Adipocyte (in vitro differentiated cells): ENCODE measurements at places on chromosomes 11 and 22.

DNA sequence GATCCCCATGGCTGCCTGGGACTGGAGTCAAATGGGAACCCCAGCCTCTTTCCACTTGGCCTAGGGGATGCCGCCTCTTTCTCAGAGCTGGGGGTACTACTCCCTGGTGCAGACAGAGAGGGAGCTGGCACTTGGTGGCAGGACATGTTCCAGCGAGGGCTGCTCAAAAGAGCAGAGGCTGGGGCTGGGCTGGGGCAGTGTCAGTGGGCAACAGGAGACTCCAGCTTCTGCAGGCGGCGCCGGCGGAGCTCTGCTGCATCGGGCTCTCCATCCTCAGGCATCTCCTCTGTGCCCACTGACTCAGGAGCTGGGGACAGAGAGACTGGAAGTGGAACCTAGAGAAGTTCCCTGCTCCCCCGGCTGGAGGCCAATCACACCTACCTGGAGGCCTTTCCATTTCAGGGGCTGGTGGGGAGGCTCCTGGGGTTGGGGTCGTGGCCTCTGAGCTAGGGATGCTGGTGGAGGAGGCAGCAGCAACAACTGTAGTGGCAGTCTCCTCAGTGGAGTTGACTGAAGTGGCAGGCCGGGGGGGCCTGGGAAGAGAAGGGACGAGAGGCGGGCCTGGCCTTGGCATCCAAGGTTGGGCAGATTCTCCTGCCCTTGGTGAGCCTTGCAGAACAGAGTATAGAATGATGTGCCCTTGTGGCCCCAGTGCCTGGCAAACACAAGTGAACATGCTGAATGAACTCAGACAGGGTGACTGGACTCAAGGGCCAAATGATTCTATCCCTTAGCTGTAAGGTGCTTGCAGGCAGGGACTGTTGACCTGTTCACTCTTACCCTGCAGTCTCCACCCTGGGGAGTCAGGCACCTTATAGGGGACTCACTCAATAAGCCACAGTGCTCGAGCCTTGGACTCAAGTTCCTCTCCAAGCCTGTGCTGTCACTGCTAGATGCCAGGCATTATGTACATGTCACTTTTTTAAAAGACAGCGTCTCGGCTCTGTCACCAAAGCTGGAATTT is 5.9 kb downstream of the SYVN1 start:
- no peak for DNase-seq

DNA sequence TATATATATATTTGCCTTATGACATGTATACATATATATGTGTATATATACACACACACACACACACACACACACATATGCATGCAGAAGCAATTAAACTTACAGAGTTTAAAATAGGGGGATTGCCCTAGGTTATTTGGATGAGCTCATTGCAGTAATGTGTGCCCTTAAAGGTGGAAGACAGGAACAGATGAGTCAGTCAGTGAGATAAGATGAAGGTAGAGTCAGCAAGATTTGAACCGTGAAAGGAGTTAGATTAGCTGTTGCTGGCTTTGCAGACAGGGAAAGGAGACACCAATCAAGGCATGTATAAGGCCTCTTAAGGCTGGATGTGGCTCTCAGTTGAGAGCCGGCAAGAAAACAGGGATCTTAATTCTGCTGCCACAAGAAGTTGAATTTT is 902.4 kb upstream of the RAG2 start:
- peak; percentile 17 for DNase-seq

- DNase-seq, result no peak
These were observed 105.2 kb upstream of the RRM1 start for GRCh38 chr11:3989276-3989920.

GRCh38 chr22:28714043-28714628 is 27.5 kb downstream of the CHEK2 start:
- DNase-seq, result no peak

- DNase-seq, result no peak
These were observed 13.1 kb downstream of the OR10W1 start for GRCh38 chr11:58254936-58255335.

DNA sequence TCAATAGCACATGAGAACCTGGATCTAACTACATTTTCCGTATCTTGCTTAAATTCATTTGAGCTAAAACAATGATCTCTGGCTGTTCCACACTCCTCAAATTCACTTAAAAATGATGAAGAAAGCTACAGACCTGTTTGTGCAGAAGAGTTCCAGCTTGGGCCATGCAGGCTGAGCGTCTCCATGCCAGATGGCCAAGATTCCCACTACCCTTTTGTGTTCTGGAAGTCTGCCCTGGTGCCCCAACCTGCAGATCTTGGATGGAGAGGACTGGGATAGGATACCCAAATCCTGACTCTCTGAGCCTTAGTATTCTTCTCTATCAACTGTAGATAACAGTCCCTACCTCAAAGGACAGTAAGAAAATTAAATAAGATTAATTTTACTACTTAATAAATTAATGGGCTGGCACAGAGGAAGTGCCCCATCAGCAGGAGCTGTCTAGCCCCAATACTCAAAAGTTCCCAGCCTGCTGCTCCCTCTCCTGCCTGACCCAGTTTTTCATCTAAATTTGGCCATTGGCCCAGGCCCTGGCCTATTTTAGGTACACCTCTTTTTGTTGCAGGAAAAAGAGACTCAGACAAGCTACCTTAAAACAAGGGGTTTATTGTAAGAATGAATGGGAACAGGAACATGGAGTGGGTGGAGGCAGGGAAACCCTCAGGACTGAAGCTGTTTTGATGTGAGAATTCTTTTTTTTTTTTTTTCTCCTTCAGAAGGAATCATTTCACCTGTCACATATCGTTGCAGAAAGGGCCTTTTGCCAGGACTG is 81.4 kb upstream of the GRK3 start:
- no peak for DNase-seq

GRCh38 chr22:43292630-43293018 is 50.5 kb downstream of the SCUBE1 start:
- DNase-seq, result no peak

DNA sequence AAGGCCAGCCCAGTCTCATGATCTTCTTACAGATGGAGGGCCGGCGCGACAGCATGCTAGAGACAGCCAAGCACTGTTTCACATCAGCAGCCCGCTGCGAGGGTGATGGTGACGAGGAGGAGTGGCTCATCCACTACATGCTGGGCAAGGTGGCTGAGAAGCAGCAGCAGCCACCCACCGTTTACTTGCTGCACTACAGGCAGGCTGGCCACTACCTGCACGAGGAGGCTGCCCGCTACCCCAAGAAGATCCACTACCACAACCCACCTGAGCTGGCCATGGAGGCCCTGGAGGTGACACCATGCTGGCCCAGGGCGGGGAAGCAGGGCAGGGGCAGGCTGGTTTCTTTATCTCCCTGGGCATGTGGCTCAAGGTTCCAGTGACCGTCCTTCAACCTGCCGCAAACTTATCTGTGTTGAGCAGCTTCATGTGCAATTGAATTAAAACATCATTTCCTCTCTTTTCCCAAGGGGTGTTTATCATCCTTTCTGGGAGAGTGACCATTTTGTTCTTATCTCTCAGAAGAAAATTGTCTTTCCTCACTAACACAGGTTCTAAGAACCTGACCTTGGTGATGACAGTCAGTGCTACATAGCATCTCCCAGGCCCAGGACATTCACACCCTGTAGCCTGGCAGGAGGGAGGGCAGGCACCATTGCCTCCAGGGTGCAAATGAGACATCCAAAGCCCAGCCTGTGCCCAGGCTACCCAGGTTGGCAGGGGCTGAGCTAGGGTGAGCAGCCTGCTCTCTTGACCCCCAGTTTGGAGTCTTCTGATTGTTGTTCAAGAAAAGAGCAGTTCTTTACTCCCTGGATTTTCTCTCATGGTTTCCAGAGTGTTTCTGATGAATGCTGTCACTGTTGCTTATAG is 80.7 kb downstream of the CABIN1 start:
- no peak for DNase-seq

DNA sequence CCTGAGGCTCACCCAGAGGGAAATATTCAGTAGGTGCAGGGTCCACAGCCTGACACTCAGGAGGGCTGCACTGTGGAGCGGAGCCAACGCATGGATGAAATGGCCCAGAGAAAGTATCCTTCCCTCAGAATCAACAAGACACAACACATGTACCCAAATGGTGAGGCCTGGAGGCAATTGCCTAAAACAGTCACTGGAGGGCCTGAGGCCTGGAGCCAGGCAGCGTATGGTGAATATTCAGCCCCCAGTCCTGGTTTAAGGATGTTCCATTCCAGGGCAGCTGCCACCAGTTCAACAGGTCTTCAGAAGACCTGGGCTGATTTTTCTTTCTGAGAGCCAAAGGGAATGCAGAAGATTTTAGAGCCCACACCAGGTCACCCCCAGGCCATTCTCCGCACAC is 264.8 kb downstream of the INSC start:
- DNase-seq, result no peak

- DNase-seq, result no peak
These were observed 12.5 kb downstream of the IL17REL start for GRCh38 chr22:49999946-50000586.

DNA sequence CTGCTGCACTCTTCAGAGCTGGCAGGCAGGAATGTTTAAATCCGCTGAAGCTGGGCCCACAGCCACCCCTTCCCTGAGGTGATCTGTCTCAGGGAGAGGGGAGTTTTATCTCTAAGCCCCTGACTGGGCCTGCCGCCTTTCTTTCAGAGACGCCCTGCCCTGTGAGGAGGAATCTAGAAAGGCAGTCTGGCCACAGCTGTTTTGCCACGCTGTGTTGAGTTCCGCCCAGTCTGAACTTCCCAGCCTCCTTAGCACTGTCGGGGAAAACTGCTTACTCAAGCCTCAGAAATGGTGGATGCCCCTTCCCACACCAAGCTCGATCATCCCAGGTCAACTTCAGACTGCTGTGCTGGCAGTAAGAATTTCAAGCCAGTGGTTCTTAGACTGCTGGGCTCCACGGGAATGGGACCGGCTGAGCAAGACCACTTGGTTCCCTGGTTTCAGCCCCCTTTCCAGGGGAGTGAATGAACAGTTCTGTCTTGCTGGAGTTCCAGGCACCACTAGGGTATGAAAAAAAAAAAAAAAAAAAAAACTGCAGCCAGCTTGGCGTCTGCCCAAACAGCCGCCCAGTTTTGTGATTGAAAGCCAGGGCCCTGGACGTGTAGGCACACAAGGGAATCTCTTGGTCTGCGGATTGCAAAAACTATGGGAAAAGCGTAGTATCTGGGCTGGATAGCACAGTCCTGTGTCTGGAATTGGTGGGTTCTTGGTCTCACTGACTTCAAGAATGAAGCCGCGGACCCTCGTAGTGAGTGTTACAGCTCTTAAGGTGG is 127.4 kb downstream of the SPON1 start:
- no peak for DNase-seq

DNA sequence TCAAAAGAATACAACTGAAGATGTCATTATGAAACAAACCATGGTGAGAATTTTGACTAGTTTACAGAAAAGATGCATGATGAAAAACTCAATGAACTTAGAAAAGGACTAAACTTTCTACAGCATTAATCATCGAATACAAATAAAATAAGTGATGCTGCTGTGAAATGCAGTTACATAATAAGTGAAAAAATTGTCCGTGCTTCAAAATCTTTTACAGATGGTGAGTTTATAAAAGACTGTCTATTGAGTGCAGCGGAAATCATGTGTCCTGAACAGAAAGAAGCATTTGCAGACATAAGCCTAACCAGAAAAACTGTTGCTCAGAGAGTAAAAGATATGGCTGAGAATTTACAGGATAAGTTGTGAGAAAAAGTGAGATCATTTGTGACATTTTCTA is 33.8 kb downstream of the NEAT1 start:
- peak; percentile 34 for DNase-seq

DNA sequence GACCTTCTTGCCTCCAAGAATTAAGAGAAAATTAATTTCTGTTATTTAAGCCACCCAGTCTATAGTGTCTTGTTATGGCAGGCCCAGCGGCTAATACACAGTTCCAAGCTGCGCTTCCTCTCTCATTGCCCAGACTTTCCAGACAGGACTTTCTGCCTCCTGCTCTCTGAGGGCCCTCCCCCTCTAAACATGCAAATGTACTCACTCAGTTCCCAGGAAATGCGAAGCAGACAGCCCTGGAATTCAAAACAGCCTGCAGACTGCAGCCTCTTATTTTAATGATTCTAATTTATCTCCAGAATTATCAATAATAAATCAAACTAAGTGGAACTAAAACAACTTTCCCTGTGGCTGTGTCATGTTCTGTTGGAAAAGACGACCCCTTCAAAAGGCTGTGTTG is 115.5 kb upstream of the ISX start:
- peak; percentile 14 for DNase-seq

DNA sequence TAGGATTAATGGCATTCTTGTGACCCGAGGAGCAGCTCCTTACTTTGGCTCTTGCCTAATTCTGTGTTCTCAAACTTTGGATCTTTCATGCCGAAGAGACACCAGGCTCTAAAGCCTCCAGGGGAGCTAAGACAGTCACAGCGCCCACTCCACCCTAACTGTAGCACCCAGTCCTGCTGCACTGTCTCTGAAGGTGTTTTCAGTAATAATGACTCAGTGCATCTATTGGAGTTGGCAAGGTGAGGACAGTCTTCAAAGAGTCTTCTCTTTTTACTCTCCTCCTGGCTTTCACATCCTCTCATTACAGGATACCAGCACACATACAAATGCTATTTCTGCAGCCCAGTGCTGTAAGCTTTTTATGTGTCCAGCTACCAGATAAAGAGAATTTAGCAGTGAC is 69.4 kb downstream of the PPFIBP2 start:
- no peak for DNase-seq

DNA sequence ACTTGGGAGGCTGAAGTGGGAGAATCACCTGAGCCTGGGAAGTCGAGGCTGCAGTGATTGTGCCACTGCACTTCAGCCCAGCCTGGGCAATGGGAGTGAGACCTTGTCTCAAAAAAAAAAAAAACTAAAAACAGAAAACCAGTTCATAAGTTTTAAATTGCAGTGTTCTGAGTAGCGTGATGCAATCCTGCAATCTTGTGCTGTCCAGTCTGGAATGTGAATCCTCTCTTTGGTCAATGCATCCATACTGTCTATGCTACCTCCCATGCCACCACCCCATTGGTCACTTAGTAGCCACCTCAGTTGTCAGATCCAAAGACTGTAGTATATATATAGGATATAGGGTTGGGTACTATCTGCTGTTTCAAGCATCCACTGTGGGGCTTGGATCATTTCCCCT is 11.1 kb downstream of the YAP1 start:
- peak; percentile 60 for DNase-seq

DNA sequence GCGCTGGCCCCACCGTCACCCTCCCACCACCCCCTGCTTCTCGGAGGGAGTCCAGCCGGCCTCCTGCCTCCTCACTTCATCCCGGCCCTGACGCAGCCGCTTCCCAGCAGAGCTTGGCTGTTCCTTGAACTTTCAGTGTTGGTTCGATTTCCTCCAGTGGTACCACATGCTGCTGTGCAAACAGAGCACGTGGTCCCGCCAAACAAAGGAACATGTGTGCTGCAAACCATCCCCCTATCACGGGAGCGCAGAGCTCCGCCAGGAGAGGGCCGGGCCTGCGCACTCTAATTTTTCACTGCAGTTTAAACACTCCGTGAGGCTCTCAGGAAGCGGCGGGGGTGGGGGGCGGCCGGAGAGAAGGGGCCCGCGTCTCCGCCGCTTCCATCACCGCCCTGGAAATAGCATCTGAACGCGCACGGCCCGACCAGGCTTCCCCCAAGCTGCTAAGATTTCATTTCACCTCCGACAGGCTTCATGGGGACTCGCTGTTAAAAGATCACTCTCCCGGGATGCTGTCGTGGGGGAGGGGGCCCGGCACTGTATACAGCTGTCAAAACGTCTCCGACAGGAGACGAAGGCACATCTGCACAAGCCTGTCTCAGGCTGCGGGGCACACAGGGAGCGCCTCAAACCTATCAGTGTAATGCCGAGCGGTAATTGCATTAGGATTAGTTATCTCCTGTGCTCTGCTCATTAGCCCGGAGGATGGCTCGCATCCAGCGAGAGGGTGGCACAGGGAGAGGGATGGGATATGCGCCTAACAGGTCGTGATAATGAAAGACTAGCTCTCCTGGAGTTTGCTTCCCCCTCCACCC is 269.9 kb upstream of the SORL1-AS1 start:
- DNase-seq, result peak; percentile 91
